ENCODE measurements at places on chromosomes 5 and 9.

GRCh38 chr5:117863586-117864296 lies 1124.6 kb downstream of the DTWD2 start:
- DNase-seq: no peak

DNA sequence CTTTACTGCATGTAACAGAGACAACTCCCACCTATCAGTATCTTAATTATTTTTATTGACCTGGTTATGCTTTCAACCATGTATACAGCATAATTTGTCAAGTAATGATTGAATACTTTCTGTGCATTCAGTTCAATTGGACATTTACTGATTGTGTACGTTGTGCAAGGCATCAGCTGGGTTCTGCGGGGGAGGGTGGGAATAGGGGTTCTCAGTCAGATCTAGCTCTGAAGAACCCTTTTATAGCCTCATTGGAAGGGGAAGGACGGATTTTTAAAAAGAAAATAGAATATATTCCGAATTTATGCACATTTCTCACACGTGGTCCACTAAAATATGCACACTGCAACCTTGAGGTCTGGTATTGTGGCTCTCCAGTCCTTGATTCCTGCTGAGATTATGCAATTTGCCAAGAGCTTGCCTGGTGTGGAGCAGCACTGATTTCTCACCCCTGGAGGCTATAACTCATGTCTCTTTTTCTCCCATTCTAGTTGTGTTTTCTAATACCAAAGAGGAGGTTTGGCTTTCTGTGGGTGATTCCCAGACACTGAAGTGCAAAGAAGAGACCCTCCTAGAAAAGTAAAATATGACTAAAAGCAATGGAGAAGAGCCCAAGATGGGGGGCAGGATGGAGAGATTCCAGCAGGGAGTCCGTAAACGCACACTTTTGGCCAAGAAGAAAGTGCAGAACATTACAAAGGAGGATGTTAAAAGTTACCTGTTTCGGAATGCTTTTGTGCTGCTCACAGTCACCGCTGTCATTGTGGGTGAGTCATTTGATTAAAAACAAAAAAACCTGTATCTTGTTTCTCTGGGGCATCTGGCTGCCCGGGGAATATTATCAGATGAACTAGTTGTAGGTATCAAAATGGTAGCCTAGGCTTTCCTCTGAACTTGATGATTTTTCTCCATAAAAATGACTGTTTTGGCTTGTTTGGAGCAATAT lies 1.7 kb downstream of the SLC1A3 start:
- peak; percentile 41 for DNase-seq

DNA sequence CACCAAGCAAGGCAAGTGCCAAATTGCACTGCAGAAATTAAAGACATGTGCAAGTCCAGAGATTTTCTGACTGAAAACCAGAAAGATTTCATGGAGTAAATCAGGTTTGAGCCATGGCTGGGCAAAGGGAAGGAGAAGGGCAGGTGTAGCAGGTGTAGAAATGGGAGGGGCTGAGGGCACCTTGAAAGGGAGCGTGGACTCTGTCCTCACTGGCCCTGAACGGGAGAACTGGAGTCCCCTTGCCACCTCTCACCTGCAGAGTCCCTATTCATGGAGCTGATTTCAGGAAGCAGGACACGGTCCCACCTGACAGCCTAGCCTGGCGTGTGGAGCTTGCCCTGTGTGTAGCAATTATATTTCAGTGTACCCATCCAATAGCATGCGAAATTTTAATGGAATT lies 46.3 kb downstream of the UBE2QL1 start:
- DNase-seq: no peak

DNA sequence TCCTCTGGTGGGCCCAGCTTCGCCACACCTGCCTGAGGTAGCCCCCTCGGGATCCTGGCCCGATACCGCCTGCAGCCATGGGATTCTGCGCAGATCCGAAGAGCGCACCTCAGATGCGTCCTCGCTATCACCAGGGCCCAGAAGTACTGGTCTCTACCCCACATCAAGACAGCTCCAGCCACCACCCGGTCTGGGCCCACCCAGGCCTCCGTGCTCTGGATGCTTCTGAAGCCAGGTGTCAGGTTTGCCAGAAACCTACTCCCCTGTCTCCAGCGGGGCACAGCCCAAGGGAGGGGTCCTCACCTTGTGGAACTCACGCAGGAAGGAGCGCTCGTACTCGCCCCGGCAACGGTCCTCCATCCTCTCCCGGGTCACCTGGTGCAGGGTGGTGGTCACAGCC lies 2.4 kb downstream of the ANAPC2 start:
- no peak for DNase-seq

DNA sequence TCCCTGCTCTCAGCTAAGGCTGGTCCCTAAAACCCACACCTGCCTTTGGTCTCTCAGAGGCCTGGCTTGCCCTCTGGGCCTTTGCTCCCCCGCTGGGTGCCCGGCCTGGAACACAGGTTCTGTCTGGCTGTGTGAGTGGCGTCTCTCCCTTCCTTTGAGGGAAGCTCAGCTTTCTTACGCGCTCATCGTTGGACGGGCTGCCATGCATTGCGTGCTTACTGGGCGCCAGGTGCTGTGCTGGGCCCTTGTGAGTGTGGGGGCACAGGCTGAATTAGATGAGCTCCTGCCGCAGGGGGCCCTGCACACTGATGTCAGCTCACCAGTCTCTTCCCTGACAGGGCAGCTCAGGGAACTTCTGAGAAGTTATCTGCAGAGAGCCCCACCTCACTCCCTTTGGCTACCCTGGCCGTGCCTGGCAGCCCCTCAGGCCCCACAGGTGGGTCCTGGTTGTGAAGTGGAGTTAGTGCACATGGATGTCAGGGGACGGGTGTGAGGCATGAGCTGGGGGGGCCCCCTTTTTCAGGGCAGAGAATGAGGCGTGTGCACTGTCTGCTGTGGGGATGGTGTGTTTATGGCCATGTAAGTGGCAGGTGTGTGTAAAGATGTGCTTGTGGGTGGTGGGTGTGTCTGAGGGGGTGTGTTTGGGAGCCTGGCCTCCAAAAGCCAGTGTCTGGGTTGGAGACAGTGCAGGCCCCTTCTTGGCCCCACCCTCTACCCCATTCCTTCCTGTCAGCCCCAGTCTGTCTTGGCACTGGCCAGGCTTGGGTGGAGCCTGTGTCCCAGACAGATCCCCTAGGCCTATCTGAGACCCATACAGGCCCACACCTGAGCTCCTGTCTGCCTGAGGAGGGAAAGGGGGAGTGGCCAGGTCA lies 7.5 kb upstream of the RMND5B start:
- DNase-seq: no peak

DNA sequence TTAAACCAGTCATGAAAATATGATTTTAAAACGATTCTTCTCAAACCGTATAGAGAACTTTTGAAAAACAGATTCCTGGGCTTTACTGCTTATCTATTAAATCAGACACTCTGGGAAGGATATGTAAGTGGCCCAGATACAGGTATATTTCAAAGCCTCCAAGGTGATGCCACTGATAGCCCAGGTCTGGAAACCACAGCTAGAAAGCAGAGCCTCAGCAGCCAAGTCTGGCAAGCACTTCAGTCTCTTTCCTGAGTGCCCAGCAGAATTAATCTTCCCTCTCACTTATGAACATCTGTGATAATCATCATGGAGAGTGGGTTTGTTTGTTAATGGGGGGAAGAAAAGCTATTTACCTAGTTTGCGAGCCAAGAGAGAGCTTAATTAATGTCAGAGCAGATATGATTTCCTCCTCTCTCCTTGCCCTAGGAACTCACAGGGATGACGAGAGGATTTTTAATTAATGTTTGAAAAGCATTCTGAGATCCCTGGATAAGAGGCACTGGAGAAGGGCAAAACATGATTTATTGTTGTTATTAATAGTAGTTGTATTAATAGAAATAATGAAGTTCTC lies 368.4 kb downstream of the TLE1 start:
- DNase-seq: no peak

Measured in mammary epithelial cell (primary cell).